Left lung (tissue), 14 donors: ENCODE measurements at places on chromosomes 4 and X.

GRCh38 chrX:98637451-98637850, 1753.7 kb downstream of the RPA4 start:
- no peak for DNase-seq

DNA sequence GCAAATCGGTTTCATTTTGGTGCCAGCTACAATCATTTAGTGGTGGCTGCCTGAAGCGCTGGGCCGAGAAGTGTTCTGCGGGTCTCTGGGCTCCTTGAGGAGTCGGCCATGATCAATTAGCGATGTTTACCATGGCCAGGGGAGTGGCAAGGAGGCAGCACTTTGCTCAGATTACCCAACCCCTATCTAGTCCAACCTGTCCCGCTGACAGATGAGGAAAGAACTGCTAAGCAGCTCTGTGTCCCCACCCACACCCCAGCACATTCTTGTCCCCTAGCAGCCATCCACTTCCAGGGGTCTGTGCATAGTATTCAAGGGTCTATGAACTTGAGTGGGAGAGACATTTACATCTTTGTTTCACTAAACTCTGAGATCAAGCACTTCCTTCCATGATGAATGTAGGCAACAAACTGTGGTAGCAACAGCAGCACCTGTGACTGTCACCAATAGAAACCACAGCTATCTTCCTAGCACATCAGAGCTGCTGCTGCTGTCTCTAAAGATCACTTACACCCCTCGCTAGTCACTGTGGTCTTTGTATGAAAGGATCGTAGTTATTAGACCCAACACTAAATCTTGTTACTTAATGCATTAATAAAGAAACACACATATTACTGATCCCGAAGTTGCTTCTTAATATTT, 331.6 kb downstream of the BCOR start:
- DNase-seq = no peak

DNA sequence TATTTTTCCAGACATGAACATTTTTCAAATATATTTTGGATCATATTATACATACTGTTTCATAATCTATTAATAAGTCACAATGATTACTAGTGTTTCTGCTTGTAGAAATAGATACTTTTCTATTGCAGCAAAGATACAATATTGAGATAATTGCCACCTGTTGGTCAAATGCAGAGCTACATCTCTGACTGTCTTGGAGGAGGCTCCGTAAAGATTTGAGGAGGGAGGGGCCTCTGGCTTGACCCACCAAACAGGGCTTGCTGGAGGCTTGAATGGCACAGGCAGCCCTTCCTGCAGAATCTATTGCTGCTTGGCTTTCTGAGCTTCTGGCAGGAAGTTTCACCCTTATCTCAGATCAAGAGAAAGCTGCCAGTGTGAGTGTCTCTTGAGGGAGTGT, 99.3 kb upstream of the ARMCX2 start:
- DNase-seq = peak; percentile 12

DNA sequence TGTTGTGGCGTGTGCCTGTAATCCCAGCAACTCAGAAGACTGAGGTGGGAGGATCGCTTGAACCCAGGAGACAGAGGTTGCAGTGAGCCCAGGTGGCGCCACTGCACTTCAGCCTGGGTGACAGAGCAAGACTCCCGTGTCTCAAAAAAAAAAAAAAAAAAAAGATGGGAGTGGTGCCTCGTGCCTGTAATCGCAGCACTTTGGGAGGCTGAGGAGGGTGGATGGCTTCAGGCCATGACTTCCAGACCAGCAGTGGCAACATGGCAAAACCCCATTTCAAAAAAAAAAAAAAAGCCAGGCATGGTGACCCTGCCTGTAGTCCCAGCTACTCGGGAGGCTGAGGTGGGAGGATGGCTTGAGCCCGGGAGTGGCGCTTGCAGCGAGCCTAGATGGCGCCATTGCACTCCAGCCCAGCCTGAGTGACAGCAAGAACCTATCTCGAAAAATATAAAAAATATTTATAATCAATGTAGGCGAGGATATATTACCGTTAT, 27.0 kb downstream of the EIF2S3 start:
- peak; percentile 13 for DNase-seq

DNA sequence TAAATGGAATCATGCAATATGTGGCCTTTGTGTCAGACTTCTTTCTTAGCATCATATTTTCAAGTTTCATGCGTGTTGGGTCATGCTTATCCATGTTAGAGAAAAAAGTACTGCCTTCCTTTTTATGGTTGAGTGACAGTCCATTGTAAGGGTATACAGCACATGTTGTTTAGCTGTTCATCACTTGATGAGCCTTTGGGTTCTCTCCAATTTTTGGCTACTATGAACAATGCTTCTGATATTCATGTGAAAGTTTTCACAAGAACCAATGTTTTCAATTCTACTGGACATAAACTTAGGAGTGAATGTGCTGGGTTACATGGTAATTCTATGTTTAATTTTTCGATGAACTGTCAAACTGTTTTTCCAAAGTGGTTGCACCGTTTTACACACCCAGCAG, 28.1 kb upstream of the LNX1 start:
- no peak for DNase-seq

- no peak for DNase-seq
Measured at GRCh38 chrX:21745756-21746155, 12.2 kb downstream of the SMPX start.
